ENCODE measurements at places on chromosomes 5 and 9.
A peak's percentile ranks its signal among the peaks of the same experiment; 100 is the strongest.

DNA sequence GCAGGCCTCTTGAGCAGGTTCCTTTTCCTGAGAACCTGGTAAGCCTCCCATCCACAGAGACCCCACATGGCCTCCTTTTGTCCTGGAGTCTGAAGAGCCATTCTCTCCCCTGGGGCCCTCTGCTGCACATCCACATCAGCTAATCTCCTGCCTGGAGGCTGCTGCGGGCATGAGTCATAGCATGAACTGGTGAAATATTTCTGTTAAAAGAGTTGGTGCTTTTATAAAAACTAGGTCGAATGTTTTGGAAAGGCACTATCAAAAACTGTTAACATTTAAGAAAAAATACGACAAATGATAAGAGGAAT, 399.4 kb downstream of the CTNND2 start:
- DNase-seq, result no peak

DNA sequence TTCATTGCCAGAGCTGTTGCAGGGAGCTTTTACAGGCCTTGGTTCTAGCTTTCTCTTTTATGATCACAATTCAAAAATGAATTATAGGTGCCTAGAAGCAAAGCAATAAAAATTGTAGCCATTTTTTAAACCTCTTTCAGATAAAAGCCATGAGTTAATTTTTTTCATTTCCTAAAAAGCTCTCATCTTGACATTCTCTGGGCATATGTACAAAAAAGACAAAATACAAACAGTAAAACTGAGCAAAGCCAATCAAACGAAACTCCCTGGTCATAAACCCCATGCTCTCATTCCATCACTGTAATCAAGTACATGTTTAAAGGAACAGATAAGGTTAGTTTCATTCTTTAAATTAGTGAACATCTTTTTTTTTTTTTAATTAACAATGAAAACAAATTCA, 101.9 kb downstream of the ERCC6L2 start:
- no peak for DNase-seq

DNA sequence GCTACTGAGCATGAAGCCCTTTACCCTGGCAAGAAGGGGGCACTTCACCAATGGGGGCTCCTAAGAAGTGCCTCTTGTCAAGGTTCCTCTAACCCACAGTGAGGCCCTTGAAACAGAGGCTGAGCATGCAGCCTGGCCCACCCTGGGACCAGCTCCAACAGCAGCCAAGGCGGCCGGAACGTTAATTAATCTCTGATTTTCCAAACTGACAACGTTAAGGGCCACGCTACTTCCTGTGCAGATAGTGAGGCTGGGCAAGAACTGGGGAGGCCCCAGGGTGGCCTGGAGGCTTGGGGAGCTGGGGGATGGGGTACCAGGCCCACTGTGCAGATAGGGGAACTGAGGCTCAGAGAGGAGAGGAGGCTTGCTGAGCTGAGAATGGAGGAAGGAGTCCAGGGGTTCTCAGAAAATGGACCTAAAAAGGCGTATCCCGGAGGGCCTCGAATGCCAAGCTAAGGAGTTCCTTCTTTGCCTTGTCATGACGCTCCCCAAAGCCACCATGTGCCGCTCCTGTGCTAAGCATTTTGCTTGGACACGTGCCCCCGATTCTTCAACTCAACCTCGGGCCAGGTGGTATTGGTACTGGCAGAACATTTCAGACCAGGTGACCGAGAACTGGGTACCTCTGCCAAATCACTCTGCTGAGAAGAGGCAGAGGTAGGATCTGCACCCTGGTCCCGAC, 72.0 kb upstream of the STXBP1 start:
- DNase-seq, result no peak

GRCh38 chr9:75452512-75452911, 364.2 kb downstream of the OSTF1 start:
- no peak for DNase-seq

- no peak for DNase-seq
These were observed 76.1 kb upstream of the SAP30L start for GRCh38 chr5:154369682-154370081.

GRCh38 chr5:160457252-160457651, 35.6 kb downstream of the PTTG1 start:
- DNase-seq, result no peak

- DNase-seq, result no peak
These were observed 178.7 kb downstream of the FAM170A start for GRCh38 chr5:119808024-119808423.

GRCh38 chr5:128669803-128670202, 131.8 kb upstream of the FBN2 start:
- no peak for DNase-seq

- DNase-seq, result no peak
These were observed 357.0 kb downstream of the TLE4 start for GRCh38 chr9:79928661-79929223.

DNA sequence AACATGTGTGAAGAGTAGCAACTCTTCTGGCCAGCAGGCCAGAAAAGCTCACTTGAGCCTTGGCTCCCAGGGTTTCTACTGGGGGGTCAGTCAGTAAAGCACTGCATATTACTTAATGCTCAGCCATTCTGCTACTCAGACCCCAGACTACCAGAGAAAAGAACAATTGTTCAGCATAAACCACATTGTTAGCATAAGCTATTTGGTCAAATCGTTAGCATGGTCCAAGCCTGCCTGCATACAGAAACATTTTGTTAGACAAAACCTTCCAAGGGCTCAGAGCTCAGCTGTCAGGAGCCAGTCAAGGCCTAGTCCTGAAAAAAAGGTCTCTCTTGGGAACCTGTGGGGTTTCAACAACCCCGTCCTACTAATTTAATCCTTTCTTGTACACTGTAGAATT, 449.3 kb downstream of the PRR16 start:
- DNase-seq, result no peak

- no peak for DNase-seq
These were observed 73.5 kb downstream of the TRIM32 start for GRCh38 chr9:116760636-116761035.

DNA sequence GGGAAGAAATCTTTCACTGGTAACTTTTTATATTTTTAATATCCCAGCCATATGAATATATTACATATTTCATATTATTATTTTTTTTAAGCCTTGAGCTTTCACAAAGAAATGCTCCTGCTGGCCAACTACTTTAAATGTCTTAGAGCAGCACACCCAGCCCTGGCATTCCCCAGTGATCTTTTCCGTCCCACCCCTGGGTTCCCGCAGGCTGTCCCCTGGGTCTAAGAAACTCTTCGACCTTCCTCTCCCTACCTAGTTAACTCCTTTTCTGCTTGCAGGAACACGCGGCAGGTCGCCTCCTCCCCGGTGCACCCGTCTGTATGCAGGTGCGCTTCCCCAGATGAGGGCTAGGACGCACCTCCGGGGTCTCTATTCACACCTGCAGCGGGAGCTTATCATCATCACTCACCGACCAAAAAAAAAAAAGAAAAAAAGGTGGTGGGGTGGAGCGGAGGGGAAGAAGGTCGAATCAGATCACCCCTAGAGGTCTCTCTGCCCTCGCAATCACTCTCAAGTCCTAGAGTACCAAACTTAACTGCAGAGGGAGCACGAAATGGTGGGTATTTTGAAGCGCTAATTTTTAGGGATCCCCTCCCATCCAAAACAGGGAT, 696 bp downstream of the ZFP62 start:
- peak; percentile 22 for DNase-seq

DNA sequence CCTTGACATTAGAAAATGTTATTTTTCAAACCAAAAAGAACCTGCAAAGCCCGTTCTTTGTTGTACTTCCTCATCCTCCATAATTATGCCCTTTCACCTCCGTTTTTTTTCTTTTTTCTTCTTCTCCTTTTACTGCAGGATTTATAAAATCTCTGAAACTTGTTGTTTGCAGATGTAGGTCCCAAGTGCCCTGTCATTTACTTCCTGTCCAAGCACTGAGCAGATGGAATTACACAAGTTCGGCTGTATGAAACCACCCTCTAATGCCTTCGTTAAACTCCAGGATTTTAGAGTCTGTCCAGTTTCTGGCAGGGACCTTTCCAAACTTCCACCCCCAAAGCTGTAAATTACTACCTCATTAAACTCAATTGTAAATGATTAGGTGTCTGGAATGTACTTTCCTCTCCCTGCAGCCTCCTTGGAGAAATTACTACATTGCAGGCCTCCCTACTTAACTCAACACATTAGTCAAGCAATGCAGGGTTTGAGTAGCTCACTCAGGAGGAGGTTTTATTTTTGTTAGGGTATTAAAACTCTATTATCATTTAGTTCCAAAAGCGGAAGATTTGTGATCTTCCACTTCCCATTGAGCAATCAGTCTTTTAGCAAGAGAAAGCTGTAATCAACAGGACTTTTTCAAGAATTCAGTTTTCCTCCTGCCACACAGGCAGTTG, 125.6 kb upstream of the LPAR1 start:
- DNase-seq, result no peak

GRCh38 chr5:87029951-87030350, 237.7 kb upstream of the RASA1 start:
- DNase-seq, result no peak

DNA sequence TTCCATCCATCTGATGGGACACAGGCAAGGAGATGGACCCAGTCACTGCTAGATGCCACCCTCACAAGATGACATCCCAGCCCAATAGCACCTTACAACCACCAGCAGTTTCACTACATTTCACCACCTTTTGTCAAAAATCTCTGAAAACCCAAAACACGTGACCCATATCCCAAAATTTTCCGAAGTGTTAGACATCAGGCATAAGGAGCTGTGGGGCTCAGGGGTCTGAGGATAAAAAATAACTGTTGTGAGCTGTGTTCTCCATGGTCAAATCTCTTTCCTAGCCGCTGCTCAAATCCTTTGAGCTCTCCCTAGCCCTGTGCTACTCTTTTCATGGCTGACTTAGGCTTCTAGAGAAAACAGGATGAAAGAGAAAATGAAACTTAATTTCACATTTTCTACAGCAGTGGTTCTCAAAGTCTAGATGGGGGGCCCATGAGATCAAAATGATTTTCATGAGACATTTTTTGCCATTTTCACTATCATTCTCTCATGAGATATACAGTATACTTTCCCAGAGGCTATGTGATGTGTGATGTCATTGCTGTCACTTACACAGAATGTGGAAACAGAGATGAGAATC, 40.7 kb downstream of the TIMD4 start:
- DNase-seq, result no peak

GRCh38 chr5:95446560-95447221, 55.5 kb downstream of the FAM81B start:
- DNase-seq, result no peak

DNA sequence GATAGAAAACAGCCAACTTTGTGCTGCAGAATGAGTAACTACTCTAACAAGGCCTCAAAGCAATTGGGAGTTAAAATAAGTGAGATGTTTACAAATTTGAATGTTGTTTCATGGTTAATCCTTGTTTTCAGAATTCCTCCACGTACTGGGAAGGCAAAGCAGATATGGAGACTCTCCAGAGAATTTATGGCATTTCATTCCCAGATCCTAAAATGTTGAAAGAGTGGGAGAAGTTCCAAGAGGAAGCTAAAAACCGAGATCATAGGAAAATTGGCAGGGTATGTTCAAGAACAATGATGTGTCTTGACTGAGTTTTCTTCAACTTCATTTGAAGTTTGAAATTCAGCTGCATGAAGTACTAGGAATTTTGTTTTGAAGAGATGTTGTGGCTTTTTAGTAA, 16.4 kb downstream of the TARS1 start:
- DNase-seq, result no peak

DNA sequence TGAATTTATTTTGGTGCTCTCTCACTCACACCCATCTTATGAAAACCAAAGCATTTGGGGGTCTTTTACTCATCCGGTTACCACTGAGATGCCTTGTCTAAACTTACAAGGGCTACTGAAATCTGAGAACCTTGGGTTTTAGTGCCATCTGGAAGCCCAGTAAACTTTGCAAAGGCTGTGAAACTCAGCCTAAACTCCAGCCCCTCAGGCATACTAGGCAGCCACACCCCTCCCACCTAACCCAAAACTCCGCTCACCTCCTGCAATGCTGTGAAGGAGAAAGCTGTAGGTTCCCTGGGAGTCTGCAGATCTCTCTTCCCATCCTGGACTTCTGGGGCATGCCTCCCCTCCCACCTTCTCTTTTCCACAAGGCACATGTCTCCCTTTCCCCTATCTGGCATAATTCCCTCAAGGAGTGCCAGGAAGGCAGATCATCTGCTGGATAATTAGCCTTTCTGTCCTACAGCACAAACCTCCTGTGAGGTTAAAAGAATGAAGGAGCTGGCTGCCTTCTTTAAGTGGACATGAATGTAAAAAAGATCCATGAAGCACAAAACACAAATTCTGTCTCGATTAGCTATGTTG, 71.5 kb upstream of the ANXA1 start:
- DNase-seq, result no peak

GRCh38 chr9:114037961-114038723, 40.0 kb downstream of the AMBP start:
- no peak for DNase-seq

DNA sequence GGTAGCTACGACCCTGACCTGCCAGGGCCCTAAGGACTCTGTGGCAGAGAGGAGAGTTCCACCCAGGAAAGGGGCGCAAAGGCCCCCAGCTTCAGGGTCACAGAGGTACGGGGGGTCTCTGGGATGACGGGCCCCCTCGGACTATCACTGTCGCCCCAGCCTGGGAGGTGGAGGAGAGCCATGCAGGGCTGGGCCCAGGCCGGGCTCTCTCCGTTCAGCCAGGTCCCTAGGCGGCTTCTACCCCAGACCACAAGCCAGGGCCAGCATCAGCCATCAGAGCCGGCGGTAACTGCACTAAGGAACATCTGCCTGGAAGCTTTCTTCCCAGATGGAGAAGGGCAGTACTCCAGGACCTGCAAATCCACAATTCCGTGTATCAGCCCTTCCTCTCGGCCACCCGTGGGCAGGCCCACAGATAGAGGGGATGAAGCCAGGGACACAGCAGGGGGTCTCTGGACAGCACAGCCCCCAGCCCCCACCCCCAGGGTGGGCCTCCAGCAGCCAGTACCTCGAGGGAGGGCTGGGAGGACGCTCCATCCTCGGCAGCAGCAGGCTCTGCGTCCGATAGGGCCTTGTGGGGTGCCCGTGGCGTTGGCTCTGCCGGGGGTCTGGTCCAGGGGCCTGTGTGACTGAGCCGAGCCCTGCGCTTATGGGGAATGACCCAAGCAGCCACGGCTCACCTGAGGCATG, 38.4 kb downstream of the NACC2 start:
- DNase-seq, result no peak

DNA sequence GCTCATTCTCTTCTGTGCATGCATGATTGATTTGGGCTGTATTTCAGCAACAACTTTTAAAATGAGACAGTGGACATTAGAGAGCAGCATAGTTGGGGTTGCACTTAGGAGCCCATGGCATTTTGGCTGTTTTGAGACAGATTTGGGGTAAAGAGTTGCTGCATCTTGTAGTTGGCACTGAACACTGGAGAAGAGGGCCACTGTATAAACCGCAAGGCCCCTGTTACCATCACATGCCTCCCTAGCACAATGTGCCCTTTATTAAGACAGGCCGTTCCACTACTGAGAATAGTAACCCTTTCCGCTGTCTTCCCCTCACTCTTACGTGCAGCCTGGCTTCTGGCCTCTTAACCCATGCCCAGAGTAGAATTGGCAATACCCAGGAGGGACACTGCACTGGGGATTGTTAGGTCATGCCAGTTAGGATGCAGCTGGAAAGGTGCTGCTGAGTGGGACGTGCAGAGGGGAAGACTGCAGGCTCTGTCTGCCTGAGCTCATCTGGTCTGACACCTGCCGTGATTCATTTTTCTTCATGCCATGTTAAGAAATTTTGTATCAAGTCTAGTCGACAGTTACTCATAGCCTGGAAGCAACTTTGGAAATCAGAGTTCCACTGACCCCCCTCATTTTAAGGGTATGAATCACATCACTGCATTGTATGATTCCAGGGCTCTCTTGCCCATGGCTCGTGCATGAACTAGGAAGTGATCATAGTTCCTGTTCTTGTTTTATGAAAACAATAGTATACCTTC, 146.9 kb upstream of the DMRT1 start:
- no peak for DNase-seq
